ENCODE measurements at places on chromosomes 11 and 22. TPM values are rescaled to one million over a fixed set of nuclear protein-coding genes. Genes with fewer than 3 reads are reported as not detected.

Gene CBLIF
- total RNA-seq = not detected

Gene GSTT2
- total RNA-seq = not detected

Gene IGLL1
- total RNA-seq = not detected

GRCh38 chr11:13152736-13153541, 124.7 kb upstream of the BMAL1 start:
- no peak for DNase-seq

- no peak for DNase-seq
Measured at GRCh38 chr11:94757037-94757735, 11.0 kb upstream of the AMOTL1 start.

- no peak for DNase-seq
Measured at GRCh38 chr22:32307617-32308016, 50.0 kb upstream of the RFPL3 start.

DNA sequence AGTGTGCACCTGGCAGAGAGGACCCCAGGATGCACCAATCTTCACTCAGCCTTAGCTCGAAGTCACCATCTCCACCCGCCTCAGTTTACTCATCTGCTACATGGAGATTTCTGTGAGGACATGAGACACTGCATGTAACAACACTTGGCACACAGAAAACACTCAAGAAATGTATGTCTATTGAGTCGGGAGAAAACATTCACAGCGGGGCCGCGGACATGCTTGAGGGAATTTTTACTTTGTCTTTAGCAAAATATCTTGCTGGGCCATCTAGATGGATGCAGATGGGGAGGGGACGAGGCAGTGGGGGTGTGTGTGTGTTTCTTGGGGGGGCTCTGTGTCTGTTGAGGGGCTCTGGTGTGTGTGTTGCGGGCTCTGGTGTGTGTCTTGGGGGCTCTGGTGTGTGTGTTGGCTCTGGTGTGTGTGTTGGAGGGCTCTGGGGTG, 28.4 kb upstream of the RFPL3 start:
- no peak for DNase-seq

GRCh38 chr22:44718418-44718817, 16.4 kb downstream of the PRR5 start:
- no peak for DNase-seq

DNA sequence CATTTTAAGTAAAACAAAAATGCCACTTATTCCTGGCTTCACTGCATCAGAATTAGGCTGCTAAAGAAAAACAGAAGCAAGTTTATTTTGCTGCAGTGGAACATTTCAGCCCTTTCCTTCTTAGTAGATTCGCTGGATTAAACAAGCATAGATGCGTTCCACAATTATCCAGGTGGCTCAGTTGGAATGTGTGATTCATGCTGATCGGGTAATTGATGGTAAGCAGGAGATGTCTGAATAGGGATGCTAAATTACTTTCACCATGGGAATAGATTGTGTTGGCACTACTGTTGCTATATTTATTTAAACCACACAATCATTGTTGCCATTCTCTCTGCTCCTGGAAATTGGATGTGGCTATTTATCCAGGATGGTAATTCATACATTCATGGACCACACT, 440.1 kb upstream of the DDI1 start:
- DNase-seq = no peak

DNA sequence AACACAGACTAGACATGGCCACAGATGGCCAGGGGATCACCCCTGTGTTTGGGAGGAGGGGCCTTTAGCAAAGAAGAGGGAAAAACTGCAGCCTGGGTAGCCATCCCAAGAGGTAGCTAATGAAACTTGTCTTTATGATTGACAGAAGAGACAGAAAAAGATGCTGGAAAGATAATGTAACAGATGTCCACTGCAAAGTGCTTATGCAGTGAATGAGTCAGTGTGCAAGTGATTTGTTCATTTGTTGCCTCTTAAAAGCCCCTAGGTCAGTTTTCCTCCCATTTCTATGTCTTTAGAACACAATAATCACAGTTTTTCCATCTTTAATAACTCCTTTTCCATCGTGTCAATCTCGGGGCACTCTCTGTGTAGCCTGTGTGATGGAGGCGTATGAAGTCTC, 57.2 kb downstream of the INSC start:
- DNase-seq = no peak

- no peak for DNase-seq
Measured at GRCh38 chr11:134907636-134908035, 495.6 kb upstream of the B3GAT1 start.
